ENCODE measurements at places on chromosomes 1 and 21. TPM values are rescaled to one million over a fixed set of nuclear protein-coding genes. Genes with fewer than 3 reads are reported as not detected.
A peak's percentile ranks its signal among the peaks of the same experiment; 100 is the strongest.

Gene ACTN2
- 9.1 TPM for total RNA-seq

DNA sequence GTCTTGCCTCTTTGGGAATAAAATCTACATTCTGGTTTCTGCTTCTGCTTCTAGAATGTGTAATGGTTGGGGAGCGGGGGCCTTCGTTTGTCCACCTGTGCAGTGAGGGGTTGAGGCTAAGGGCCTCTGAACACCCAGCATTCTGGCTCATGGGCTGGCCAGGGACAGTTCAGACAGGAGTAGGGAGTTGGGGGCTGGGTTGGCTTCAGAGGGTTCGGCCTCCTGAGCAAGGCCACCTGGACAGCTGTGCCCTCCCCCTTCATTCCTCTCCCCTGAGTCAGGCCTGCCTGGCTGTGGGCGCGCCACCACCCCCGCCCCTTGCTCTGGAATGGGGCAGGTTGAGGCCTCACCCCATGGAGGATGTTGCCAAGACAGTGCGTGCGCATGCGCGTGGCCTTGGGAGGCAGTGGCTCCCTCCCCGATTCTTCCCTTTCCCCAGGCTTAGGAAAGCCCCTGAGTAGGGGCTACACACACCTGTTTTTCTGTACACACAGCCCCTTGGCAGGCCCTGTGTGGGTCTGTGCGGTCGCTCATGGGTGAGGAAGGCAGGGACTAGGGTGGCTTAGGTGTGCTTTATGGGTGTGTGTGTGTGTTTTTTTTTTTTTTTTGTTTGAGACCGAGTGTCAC, 57.0 kb downstream of the YARS1 start:
- no peaks in the 10 kb centered on the region for H3K27me3 ChIP-seq
- H3K4me3 ChIP-seq, result no peak overlapping the region
- peak overlapping the region; percentile 78 for H3K27ac ChIP-seq
- H3K36me3 ChIP-seq, result peaks cover 4% of the 10 kb centered on the region

Gene HAO2
- total RNA-seq, result 0.32 TPM

DNA sequence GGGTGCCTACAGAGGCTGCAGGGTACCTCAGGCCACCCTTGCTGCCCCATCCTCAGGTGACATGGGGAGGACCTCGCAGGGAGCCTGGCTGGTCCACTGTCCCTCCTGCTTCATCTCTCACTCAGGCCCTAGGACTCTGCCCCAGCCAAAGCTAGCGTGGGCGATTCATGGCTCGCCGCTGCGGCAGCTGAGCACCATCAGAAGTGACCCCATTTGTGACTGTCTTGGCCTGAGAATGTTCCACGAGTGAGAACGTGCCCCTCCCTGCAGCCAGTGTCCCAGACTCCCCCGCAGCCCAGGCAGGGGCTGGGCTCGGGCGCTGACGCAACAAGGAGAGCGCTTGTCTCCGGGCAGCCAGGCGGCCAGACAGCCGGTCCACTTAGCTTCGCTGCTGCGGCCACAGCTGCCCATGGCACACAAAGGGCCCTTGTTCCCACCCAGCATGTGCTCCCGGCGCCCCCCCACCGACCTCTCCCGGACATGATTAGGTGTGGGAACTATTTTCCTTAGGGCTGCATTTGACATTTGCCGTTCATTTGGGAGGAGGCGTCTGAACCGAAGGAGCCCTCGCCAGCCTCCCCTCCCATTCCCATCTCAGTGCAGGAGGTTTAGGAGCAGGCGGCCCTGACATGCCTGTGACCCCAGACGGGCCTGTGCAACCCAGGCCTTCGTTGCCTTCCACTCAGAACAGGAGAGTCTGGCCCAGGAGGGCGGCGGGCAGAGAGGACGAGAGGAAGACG, 19.3 kb upstream of the POFUT2 start:
- peaks cover 61% of the 10 kb centered on the region for H3K4me1 ChIP-seq
- H3K36me3 ChIP-seq, result no peaks in the 10 kb centered on the region
- H3K27me3 ChIP-seq, result no peaks in the 10 kb centered on the region
- no peak overlapping the region for H3K4me3 ChIP-seq

Data from esophagus muscularis mucosa (tissue), 4 donors.